ENCODE measurements at places on chromosomes 11 and 22.

- DNase-seq: no peak
Observed at GRCh38 chr11:120147094-120147949, 9.4 kb upstream of the TRIM29 start.

DNA sequence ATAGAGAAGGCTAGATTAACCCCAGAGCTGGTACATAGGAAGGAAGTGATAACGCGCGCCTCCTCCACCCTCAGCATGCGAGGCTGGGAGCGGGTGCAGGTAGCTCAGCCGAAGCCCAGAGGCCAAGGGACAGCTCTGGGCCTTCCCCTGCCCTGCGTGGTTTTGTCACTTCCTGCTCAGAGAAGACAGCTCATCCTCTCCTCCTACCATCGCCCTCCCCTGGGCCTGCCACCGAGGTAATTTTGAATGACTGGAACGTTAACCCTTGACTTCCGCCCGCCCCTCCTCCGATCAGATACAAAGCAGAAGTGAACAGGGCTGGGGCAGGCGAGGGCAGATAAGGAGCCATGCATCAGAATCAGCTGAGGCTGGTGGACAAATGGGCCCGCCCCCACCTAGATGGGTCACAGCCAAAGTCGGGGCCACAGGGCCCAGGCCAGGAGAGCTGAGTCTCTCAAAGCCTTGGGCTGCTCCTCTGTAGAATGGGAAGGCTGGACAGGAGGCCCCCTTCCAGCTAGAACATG lies 1.6 kb downstream of the RAC2 start:
- DNase-seq: peak; percentile 94

DNA sequence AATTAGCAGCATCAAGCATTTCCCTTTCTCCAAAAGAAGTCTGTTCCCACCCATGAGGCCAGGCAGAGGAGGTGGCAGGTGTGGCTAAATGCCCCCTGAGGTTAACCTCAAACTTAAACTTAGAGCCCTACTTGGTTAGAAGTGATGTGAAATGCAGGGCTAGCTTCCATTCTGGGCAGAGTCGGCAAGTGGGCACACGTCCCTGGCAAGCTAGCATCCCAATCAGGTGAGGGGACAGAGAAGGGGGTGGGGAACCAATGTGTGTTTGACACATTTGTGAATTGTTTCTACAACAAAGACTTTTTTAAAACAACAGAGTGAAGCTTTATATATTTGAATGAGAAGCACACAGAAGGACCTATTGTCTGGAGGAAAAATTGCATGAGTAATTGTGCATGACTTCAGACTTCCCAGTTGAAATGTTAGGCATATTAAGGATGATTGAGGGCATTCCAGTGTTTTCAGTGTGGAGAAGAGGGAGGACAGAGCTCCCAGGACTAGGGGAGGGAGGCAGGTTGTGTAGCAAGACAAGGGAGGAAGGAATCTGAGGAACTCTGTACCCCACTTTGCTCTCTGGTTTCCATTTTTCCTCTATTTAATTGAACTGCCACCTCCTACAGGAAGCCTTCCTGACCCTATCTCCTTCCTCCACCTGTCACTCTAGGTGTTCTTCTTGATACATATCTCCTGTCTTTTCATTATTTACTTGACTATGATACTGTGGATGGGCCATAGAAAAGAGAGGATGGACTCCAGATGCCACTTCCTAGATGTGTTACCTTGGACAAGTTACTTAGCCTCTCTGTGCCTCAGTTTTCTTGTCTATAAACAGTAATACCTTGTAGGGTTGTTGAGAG lies 83.3 kb upstream of the PICALM start:
- no peak for DNase-seq

GRCh38 chr11:117905524-117905923 lies 23.7 kb downstream of the TMPRSS13 start:
- DNase-seq: no peak

DNA sequence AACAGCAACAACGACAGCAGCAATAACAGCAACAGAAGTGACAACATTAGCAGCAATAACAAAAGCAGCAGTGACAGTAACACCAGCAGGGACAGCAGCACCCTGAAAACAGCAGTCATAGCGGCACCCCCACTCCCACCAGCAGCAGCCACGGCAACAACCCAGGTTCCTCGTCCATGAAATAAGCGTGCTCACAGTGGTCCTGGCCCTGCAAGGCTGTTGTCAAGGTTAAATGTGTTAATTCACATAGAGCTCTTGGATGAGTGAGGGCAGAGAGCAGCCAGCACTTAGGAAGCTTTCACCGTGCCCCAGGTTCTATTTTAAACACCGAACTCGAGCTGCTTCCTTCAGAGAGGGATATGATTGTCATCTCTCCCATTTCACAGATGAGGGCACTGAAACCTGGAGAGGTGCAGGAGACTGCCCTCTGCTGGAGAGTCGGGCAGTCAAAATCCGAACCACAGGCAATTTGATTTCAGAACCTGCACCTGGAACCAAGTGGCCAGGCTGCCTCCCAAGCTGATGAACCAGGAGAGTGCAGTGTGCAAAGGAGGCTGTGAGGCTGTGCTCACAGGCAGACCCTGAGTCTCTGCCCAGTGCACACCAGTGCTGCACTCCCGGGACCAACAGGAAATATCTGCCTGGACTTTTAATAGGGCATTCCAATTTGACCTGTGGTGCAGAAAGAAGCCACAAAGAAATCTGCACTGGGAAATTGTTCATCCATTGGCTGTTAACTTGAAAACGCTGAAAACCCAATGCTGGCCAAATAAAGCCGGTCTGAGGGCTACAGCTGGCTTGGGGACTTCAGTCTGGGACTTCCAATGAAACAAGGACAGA lies 22.9 kb upstream of the FGF3 start:
- peak; percentile 19 for DNase-seq

DNA sequence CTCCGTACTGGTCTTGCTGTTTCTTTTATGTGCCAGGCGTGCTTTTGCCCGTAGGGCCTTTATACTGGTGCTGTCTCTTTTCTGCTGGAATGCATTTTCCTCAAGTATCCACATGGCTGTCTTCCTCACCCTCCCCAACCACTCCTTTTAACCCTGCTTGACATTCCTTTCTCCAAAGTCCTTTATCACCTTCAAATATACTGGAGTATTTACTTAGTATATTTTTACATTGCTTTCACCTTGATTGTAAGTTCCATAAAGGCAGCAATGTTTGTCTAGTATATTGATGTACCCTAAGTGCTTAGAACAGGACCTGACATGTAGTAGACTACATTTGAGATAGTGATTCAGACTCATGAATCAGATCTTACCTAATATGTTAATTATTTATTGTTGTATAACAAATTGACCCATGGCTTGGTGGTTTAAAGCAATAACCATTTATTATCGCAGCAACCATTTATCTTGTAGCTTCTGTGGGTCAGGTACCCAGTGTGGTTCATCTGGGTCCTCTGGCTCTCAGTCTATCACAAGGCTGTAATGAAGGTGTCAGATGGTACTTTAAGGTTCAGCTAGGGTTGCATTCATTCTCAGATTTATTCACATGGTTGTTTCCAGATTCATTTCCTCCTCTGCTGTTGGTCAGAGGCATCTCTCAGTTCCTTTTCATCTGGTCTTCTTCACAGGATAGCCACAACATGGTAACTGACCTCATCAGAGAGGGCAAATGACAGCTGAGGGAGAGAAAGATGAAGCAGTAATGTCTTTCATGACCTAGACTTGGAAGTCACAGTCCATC lies 34.2 kb downstream of the DDX10 start:
- DNase-seq: no peak

- DNase-seq: no peak
Observed at GRCh38 chr11:89052220-89052619, 13.6 kb downstream of the GRM5 start.

GRCh38 chr22:40478338-40479125 lies 108.1 kb downstream of the SGSM3 start:
- no peak for DNase-seq

- DNase-seq: no peak
Observed at GRCh38 chr11:76047231-76047630, 159.1 kb downstream of the WNT11 start.

Measured in CD4-positive, alpha-beta T cell treated with Interleukin-17A for 1 hour (primary cell).